ENCODE measurements at places on chromosomes 1 and 21. TPM values are rescaled to one million over a fixed set of nuclear protein-coding genes. Genes with fewer than 3 reads are reported as not detected.

FAAH gene
- 32.4 TPM for total RNA-seq

PLD5 gene
- 0.21 TPM for total RNA-seq

PRAMEF26 gene
- not detected for total RNA-seq

SDCCAG8 gene
- 92.7 TPM for total RNA-seq

FMOD gene
- 28.9 TPM for total RNA-seq

RUNX3 gene
- total RNA-seq: 13.1 TPM

NBPF4 gene
- not detected for total RNA-seq

TEKT2 gene
- 9.3 TPM for total RNA-seq

F13B gene
- not detected for total RNA-seq

GRCh38 chr1:216523449-216524190, 100.4 kb upstream of the USH2A start:
- H3K36me3 ChIP-seq: no peaks in the 10 kb centered on the region
- H3K27ac ChIP-seq: no peak overlapping the region
- H3K27me3 ChIP-seq: no peaks in the 10 kb centered on the region
- H3K4me1 ChIP-seq: no peaks in the 10 kb centered on the region
- DNase-seq: no peak
- H3K4me3 ChIP-seq: no peak overlapping the region

GRCh38 chr1:215475796-215476481, 91.2 kb upstream of the KCTD3 start:
- H3K36me3 ChIP-seq: no peaks in the 10 kb centered on the region
- H3K4me1 ChIP-seq: no peaks in the 10 kb centered on the region
- no peak for DNase-seq

GRCh38 chr1:234619071-234619480, 9.1 kb upstream of the IRF2BP2 start:
- no peak overlapping the region for H3K4me3 ChIP-seq
- peak overlapping the region; percentile 46 for H3K27ac ChIP-seq
- no peaks in the 10 kb centered on the region for H3K36me3 ChIP-seq
- DNase-seq: no peak

GRCh38 chr1:32005522-32005921, 8.1 kb upstream of the KHDRBS1 start:
- DNase-seq: no peak
- peaks cover 4% of the 10 kb centered on the region for H3K4me1 ChIP-seq
- no peaks in the 10 kb centered on the region for H3K27me3 ChIP-seq
- no peak overlapping the region for H3K4me3 ChIP-seq
- no peak overlapping the region for H3K27ac ChIP-seq
- H3K36me3 ChIP-seq: no peaks in the 10 kb centered on the region

GRCh38 chr21:37006486-37007291, at the start of gene RIPPLY3:
Gene RIPPLY3 (plus strand): TSS chr21:37006702. CDS start chr21:37006773, 71 bp downstream.
- no peak within 1 kb of the TSS for H3K27ac ChIP-seq
- no peaks in the 10 kb centered on the region for H3K36me3 ChIP-seq
- H3K4me1 ChIP-seq: peaks cover 22% of the 10 kb centered on the region
- peaks cover 30% of the 10 kb centered on the region for H3K27me3 ChIP-seq
- no peak for DNase-seq

- H3K36me3 ChIP-seq: no peaks in the 10 kb centered on the region
- no peaks in the 10 kb centered on the region for H3K27me3 ChIP-seq
- no peak overlapping the region for H3K4me3 ChIP-seq
- no peak for DNase-seq
- peaks cover under 1% of the 10 kb centered on the region for H3K4me1 ChIP-seq
- no peak overlapping the region for H3K27ac ChIP-seq
Measured at GRCh38 chr1:209416039-209416438, 167.5 kb upstream of the CAMK1G start.

DNA sequence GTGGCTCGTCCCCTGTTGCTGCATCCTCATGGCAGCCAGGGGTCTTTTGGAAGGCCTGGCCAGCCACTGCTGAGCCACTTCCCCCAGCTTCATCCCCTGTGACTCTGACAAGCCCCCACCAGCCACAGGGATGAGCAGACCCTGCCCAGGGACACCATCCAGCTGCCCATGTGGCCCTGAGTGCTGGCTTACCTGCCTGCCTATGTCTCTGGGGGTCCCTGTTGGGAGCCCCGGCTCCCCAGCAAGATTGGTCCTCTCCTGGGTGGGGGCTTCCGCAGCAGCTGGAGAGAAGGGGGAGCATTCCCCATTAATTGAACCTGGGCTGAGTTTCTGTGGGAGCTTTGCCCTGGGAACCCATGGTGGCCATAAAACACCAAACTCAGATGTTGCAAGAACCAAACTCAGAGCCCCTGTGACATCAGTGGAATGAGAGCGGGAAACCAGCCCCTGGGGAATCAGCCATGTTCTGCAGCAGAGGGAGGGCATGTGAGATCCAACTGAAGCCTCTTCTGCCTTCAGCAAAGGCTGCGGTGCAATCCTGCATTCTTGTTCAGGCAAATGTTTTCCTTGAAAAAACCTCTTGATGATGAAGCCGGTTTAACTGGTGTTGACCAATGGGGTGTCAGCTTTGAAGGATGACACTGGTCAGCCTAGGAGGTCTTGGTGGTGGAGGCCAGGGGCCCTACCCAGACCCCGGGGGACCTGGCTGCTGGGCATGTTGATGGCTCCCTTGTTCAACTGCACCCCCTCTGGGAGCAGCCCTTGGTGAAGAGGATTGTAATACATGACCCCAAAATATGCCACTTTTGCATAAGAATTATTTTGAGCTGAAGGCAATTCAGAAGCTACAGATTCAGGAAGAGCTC, 28.3 kb upstream of the COL18A1 start:
- DNase-seq: peak; percentile 15
- no peak overlapping the region for H3K27ac ChIP-seq
- H3K36me3 ChIP-seq: no peaks in the 10 kb centered on the region
- H3K27me3 ChIP-seq: no peaks in the 10 kb centered on the region

GRCh38 chr1:74333244-74333643, 98.1 kb downstream of the TNNI3K start:
- H3K27ac ChIP-seq: no peak overlapping the region
- no peaks in the 10 kb centered on the region for H3K36me3 ChIP-seq
- DNase-seq: no peak
- no peaks in the 10 kb centered on the region for H3K4me1 ChIP-seq

DNA sequence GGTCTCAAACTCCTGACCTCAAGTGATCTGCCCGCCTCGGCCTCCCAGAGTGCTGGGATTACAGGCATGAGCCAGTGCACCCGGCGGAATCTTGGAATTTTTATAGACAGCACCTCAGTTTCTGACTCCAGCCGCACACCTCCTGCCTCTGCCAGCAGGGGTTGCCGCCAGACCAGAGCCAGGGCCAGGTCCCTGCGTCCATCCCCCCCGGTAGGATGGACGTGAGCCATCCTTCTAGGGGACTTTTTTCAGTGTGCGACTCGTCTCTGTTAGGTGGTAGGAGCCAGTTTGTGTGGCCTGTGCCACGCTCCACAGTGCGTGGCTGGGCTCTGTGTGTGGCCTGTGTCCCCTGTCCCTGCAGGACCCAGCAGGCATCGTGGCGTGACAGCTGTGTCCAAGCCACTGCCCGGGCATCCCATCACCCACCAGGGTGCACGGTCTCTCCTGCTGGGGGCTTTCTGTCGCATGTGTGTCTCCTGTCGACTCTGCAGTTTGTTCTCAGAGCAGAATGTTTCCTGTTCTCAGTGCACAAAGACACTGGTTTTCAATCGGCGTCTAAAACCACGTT, 15.6 kb downstream of the CSTB start:
- H3K36me3 ChIP-seq: peaks cover 65% of the 10 kb centered on the region
- peaks cover 21% of the 10 kb centered on the region for H3K4me1 ChIP-seq
- no peaks in the 10 kb centered on the region for H3K27me3 ChIP-seq

DNA sequence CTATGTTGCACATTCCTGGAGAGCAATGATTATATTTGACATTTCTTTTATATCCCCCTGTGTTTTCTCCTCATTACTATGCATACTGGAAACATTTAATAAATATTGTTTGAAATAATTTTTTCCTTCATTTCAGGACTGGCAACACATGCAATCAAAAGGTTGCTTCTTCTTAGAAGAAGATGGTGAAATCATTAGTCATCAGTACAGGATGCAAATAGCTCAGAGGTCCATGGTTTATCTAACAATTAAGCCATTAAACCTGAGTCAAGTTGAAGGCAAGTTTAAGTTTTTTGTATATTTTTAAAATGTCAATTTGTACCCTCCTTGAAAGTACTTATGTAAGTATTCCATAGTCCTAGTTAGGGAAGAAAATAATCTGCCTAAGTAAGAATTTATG, 22.5 kb downstream of the EFCAB7 start:
- H3K36me3 ChIP-seq: peaks cover 13% of the 10 kb centered on the region
- no peak overlapping the region for H3K27ac ChIP-seq
- H3K4me3 ChIP-seq: no peak overlapping the region
- no peak for DNase-seq
- no peaks in the 10 kb centered on the region for H3K27me3 ChIP-seq
- H3K4me1 ChIP-seq: no peaks in the 10 kb centered on the region

DNA sequence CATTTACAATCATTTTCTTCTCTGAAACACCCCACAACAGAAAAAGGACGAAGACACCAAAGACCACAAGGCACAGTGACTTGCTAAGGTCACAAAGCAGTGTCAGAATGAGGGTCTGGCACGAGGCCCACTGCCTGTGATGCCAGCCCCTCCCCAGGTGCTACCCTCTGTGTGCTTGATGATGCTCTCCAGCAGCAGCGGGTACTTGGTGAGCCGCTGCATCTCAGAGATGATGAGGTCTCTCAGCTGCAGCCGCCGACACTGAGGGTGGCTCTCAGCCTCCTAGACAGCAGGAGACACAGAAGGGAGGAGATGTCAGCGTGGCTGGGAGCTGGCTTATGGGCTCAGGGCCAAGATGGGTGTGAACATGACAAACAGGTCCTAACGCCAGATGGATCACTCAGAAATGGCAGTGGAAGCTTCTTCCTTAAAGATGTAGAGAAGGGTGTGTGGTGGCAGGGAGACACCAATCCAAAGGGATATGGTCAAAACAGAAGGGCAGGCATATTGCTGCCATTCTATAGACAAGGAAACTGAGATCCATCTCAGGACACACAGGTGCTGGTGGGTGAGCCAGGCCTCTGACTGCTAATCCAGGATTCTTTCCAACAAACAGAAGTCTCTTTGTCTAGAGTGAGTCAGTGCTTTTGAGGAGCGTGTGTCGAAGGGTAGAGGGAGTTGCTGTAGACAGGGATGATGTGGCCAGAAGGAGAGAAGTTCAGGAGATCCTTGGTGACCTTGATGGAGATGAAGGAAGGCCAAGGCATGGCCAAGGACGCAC, 25.6 kb downstream of the LRRC71 start:
- H3K27me3 ChIP-seq: no peaks in the 10 kb centered on the region
- H3K27ac ChIP-seq: no peak overlapping the region
- H3K4me3 ChIP-seq: no peak overlapping the region

GRCh38 chr1:63896755-63897154, 122.9 kb downstream of the ROR1 start:
- no peak overlapping the region for H3K4me3 ChIP-seq
- no peak overlapping the region for H3K27ac ChIP-seq
- H3K27me3 ChIP-seq: no peaks in the 10 kb centered on the region
- H3K36me3 ChIP-seq: no peaks in the 10 kb centered on the region
- H3K4me1 ChIP-seq: no peaks in the 10 kb centered on the region
- DNase-seq: no peak

DNA sequence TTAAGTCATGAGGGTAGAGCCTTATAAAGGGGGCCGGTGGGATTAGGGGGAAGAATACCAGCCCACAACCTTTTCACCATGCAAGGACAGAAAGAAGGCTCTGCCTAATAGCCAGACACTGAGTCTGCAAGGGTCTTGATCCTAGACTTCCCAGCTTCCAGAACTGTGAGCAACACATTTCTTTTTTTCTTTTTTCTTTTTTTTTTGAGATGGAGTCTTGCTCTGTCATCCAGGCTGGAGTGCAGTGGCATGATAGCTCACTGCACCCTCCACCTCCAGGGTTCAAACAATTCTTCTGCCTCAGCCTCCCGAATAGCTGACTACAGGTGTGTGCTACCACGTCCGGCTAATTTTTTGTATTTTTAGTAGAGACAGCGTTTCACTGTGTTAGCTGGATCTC, 1.7 kb upstream of the ARL8A start:
- no peaks in the 10 kb centered on the region for H3K36me3 ChIP-seq
- no peaks in the 10 kb centered on the region for H3K27me3 ChIP-seq
- H3K4me1 ChIP-seq: peaks cover 28% of the 10 kb centered on the region

- no peak overlapping the region for H3K4me3 ChIP-seq
- H3K27ac ChIP-seq: no peak overlapping the region
- no peak for DNase-seq
- peaks cover 100% of the 10 kb centered on the region for H3K27me3 ChIP-seq
- no peaks in the 10 kb centered on the region for H3K36me3 ChIP-seq
Measured at GRCh38 chr21:33026878-33027400, 1.2 kb downstream of the OLIG2 start.

GRCh38 chr1:18939398-18940302, 16.8 kb downstream of the IFFO2 start:
- DNase-seq: no peak
- H3K36me3 ChIP-seq: no peaks in the 10 kb centered on the region
- no peaks in the 10 kb centered on the region for H3K27me3 ChIP-seq
- no peak overlapping the region for H3K27ac ChIP-seq
- peaks cover 58% of the 10 kb centered on the region for H3K4me1 ChIP-seq

GRCh38 chr1:59149435-59149834, 147.5 kb upstream of the FGGY start:
- no peaks in the 10 kb centered on the region for H3K27me3 ChIP-seq
- peaks cover 34% of the 10 kb centered on the region for H3K4me1 ChIP-seq
- H3K27ac ChIP-seq: no peak overlapping the region
- H3K36me3 ChIP-seq: no peaks in the 10 kb centered on the region
- no peak for DNase-seq

- no peak for DNase-seq
- no peak overlapping the region for H3K27ac ChIP-seq
- no peak overlapping the region for H3K4me3 ChIP-seq
- peaks cover 100% of the 10 kb centered on the region for H3K36me3 ChIP-seq
- no peaks in the 10 kb centered on the region for H3K4me1 ChIP-seq
Measured at GRCh38 chr1:19169642-19170041, 40.4 kb downstream of the UBR4 start.

DNA sequence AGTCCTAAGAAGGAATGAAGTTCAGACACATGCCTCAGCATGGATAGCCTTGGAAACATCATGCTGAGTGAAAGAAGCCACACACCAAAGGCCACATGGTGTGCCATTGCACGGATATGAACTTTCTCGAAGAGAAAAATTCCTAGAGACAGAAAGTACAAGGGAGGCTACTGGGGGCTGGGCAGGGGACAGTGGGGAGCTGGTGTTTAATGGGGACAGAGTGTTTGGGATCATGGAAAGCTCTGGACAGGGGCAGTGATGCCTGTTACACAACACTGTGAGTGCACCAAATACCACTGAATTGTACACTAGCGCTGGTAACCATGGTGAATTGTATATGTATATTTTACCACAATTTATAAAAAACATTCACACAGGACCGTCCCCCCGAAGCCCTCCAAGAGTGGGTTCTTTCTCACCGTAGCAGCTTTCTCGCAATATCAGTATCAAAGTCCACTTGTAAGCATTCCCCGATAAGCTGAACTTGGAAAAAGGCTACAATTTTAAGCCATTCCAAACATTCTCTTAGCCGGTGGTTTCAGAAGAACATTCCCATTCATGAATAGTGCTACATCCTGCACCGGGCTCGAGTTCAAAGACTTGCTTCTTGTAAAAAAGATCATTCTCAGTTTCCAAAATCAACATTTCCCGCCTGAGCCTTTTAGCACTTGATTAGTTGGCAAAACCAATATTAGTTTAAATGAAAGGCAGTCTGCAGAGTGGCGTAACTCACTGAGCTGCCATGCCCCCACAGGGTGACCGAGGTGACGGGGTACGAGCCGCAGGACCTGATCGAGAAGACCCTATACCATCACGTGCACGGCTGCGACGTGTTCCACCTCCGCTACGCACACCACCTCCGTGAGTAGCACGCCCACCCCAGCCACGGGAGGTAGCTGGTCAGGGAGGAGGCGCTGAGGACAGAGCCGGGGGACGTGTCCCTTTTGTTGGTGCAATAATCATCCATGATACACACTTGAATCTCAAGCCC, 31.7 kb downstream of the SIM2 start:
- no peak overlapping the region for H3K27ac ChIP-seq
- H3K4me1 ChIP-seq: no peaks in the 10 kb centered on the region
- no peak for DNase-seq
- H3K4me3 ChIP-seq: no peak overlapping the region
- peaks cover 35% of the 10 kb centered on the region for H3K27me3 ChIP-seq

Data from lower lobe of right lung (tissue), 2 donors.